HepG2 (cell line): ENCODE measurements at places on chromosomes 2 and 18. TPM values are rescaled to one million over a fixed set of nuclear protein-coding genes. Genes with fewer than 3 reads are reported as not detected.

DNA sequence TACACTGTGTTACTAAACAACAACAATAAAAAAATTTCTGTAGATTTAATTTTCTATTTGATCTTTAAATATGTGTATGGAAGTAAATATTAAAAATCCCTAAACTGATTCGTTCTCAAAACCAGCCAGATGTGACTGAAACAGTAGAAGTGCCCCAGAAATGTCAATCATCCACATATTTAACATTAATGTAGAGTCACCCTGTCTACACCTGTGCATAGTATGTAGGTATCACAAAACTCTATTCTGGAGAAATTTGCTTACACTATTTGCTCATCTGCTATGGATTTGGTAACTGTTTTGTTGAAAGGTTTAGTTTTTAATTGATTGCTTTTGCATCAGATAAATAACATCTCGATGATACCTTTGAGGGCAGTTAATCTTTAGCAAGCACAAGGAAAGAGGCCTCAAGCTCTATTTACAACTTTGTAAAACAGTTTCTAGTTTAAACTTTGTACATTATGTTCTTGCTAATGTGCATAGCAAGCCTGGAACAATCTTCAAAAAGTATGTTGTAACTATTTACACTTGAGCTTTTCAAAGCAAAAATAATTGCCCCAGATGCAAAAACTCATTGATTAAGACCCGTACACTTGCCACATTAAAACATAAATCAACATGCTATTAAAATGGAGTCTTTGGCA lies 76.8 kb downstream of the PPP1R1C start:
- H3K27ac ChIP-seq, result peak overlapping the region; percentile 32
- peaks cover 24% of the 10 kb centered on the region for H3K4me1 ChIP-seq
- no peaks in the 10 kb centered on the region for H3K27me3 ChIP-seq

SERPINB7 gene
- total RNA-seq, result not detected in 2 replicates

DNA sequence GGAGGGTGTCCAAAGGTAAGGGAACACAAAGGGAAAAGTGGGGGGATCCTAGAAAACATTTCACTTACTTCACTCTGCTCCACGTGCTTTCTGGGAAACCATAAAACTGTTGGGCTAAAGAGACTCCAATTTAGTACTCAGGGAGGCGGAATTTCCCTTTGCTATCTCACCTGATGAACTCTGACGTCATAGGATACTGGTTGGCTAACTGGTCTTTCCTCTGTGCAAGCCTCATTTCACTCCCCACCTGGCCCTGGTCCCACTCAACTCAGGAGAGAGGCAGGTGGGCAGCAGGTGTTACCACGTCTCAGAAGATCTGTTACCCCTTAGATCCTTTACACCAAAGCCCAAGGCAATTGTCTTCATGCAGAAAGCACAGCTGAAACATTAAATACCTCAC lies 51.8 kb upstream of the PMAIP1 start:
- H3K27ac ChIP-seq, result no peak overlapping the region
- no peaks in the 10 kb centered on the region; the same call in 1 of the 2 replicates for H3K27me3 ChIP-seq
- H3K4me3 ChIP-seq, result no peak overlapping the region
- DNase-seq, result no peak

- no peak overlapping the region for H3K27ac ChIP-seq
- no peak for DNase-seq
- H3K4me3 ChIP-seq, result no peak overlapping the region
- peaks cover 6% of the 10 kb centered on the region; the same call in 2 of the 3 replicates for H3K36me3 ChIP-seq
Observed at GRCh38 chr18:70135604-70136003, 69.9 kb downstream of the RTTN start.

GRCh38 chr18:12359515-12359927 lies 17.5 kb downstream of the AFG3L2 start:
- H3K27me3 ChIP-seq, result no peaks in the 10 kb centered on the region
- no peaks in the 10 kb centered on the region for H3K4me1 ChIP-seq
- no peak overlapping the region for H3K4me3 ChIP-seq
- H3K27ac ChIP-seq, result no peak overlapping the region
- DNase-seq, result no peak

GRCh38 chr18:9810299-9810698 lies 75.5 kb upstream of the TXNDC2 start:
- DNase-seq, result no peak
- H3K27ac ChIP-seq, result no peak overlapping the region
- no peaks in the 10 kb centered on the region for H3K27me3 ChIP-seq
- H3K36me3 ChIP-seq, result no peaks in the 10 kb centered on the region
